Activated naive CD4-positive, alpha-beta T cell (primary cell): ENCODE measurements at places on chromosomes 3 and 15.

DNA sequence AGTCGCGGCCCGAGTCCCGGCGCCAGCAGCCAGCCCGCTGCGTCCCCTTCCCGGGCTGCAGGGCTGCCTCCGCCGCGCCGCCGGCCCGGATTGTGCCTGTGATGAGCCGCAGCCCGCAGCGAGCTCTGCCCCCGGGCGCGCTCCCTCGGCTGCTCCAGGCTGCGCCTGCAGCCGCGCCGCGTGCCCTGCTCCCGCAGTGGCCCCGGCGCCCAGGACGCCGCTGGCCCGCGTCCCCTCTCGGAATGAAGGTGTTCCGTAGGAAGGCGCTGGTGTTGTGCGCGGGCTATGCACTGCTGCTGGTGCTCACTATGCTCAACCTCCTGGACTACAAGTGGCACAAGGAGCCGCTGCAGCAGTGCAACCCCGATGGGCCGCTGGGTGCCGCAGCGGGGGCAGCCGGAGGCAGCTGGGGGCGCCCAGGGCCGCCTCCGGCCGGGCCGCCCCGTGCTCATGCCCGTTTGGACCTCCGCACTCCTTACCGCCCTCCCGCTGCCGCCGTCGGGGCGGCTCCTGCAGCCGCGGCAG, 1.2 kb downstream of the CHST2 start:
- DNase-seq: peak; percentile 52

DNA sequence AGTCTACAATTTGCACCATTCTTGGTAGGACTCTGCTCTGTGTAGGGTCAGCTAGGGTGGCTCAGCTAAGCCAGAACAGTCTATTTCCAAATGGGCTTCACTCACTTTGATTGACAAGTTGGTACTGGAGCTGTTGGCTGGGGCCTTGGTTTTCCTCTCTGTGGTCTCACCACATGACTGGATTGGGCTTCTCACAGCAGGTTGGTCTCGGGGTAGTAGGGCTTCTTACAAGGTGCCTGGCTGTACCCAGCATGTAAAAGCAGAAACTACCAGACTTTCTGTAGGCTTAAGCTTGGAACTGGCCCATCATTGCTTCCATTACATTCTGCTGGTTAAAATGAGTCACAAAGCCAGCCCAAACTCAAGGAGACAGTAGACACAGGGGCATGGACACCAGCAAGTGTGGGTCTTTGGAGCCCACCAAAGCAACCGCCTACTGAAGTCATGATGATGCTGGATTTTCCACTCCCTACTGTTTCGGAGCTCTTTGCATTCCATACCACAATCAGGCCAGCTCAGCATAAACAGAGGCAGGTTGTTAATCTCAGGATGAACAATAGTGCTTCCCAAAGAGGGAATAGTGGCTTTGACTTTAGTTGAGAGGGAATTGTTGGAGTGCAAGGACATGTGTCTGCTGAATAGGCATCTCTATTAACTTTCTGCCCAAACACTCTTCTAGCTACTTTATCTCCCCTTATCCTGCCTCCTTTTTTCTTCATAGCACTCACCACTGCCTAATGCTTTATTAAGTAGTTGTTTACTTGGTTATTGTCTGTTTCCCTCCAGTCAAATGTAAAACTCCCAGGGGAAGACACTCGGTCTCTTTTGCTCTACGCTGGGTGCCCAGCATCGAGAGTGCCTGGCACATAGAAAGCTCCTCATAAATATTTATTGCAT, 78.0 kb upstream of the RARB start:
- no peak for DNase-seq

DNA sequence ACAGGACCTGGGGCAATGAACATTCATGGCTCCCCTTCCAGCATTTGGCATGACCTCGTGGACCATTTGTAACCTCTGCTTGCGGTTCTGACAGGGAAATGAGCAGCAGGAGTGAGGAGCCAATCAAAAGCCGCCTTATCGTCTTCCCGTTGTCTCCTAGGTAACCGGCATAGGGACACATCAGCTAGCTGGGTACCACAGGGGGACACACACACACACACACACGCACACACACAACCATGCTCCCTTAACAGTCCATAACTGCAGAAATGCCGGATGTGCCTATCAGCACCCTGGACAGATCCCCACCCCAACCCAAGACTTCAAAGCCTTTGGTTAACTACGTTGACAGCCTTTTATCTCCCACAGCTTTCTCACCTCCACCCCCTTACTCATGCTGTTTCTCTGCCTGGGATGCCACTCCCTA, 53.4 kb upstream of the CCDC174 start:
- peak; percentile 7 for DNase-seq

DNA sequence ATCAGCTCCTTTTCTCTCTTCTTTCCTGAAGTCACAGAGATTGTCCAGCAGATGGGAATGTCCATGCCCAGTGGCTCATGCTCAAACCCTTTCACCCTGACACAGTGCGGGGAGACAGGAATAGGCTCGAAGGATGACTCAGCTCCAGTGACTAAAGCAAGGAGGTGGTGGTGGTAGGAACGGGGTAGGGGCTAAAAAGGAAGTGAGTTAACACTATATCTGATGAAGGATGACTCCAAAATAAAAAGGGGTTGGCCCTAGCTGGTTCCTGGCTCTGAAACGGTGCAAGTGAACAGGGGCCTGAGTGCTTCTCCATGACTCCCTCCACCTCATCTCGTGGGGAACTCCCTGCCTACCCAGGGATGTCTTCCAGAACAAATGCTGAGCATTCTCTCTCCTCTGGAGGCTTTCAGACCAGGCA, 167.4 kb upstream of the LPP start:
- no peak for DNase-seq

DNA sequence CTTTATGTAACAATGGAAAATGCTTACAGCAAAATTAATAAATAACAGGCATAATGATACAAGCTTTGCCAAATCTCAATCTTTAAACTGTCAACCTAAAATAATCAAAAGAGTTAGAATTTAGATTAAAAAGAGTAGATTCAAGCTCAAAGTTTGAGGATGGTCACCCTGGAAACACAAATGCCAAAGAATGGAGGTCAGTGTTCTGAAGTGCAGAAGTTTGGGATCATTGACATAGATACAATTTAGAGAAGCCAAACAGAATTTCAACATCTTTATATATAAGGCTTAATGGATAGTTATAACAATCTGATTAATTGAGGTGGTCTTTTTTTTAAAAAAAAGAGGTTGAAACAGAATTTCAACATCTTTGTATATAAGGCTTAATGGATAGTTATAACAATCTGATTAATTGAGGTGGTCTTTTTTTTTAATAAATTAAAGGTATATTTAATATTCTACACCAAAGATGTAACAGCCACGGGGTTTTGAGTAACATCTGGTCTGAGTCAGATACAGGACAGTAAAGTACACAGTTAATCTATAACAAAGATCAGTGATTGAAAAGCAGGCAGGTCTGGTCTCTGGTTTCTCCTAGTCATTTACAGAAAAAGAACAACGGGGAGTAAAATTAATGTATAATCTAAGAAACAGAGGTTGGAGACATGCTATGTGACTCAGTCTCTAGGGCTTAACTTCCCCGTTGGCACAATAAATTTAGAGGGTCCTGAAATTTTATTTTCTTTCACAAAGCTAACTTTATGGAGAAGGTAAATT, 490.7 kb downstream of the GBE1 start:
- no peak for DNase-seq
